ENCODE measurements at places on chromosomes 6 and 20. TPM values are rescaled to one million over a fixed set of nuclear protein-coding genes. Genes with fewer than 3 reads are reported as not detected.
A peak's percentile ranks its signal among the peaks of the same experiment; 100 is the strongest.

Gene PPP1R18
- 41.1 TPM for polyA plus RNA-seq

Gene POM121L2
- not detected for polyA plus RNA-seq

Gene HLA-C
- 42.6 TPM for polyA plus RNA-seq

Gene MICAL1
- polyA plus RNA-seq = 53.5 TPM

Gene CUTA
- polyA plus RNA-seq = 118 TPM

Gene CDH22
- 0.12 TPM for polyA plus RNA-seq

Gene CD24
- 135 TPM for polyA plus RNA-seq

Gene PANK2
- 25.9 TPM for polyA plus RNA-seq

Gene NTSR1
- polyA plus RNA-seq = 0.09 TPM

Gene RNGTT
- polyA plus RNA-seq = 13.5 TPM

Gene CYP21A2
- 0.21 TPM for polyA plus RNA-seq

DNA sequence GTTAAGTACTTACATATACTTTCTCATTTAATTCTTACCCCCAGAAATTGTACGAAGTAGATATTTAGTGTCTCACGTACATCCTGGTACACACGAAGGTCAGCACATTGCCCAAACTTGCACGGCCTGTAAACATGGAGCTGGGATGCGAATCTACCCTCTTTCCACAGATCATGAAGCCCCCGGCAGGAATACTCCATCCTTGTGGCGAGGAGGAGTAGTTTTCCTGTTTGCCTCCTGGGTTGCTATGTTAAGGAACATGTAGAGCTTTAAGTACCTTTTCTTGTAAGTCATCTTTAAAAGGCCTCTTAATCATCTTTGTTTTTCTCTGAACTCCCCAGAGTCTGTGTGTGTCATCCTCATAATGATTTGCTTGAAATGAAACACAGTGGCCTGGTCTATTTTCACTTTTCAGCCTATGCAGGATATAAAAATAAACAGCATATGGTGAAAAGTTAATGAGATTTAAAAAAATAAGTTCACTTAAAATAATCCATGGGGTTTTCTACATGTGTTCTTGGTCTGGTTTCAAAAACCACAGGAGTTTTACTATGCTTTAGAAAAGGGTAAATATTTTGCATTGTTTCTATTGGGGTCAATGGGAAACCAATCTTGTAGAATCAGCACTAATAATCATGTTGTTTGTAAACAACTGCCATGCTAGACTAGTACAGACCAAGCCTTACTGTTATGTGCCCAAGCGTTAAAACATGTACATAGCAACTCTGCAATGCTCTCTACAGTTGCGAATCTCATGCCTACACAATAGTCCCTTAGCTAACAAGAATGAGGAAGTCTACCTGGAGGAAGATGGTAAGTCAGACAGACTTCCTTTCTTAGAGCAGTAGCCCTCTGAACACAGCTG, 9.3 kb upstream of the ARID1B start:
- DNase-seq = no peak

- no peak for DNase-seq
Measured at GRCh38 chr6:47203266-47203937, 106.3 kb downstream of the TNFRSF21 start.

- no peak for DNase-seq
Measured at GRCh38 chr20:62838128-62838891, 21.5 kb downstream of the COL9A3 start.

- DNase-seq = peak; percentile 39
Measured at GRCh38 chr6:13302751-13303667, 25.3 kb downstream of the TBC1D7 start.

- no peak for DNase-seq
Measured at GRCh38 chr6:67694127-67694526, 941.0 kb upstream of the ADGRB3 start.

- DNase-seq = peak; percentile 32
Measured at GRCh38 chr6:23659125-23659524, 466.9 kb upstream of the NRSN1 start.

GRCh38 chr6:111737065-111737521, 131.4 kb upstream of the TRAF3IP2 start:
- DNase-seq = no peak

GRCh38 chr20:36051318-36052116, 83.1 kb downstream of the CNBD2 start:
- DNase-seq = no peak

- DNase-seq = no peak
Measured at GRCh38 chr20:57426831-57427230, 35.6 kb downstream of the RBM38 start.

DNA sequence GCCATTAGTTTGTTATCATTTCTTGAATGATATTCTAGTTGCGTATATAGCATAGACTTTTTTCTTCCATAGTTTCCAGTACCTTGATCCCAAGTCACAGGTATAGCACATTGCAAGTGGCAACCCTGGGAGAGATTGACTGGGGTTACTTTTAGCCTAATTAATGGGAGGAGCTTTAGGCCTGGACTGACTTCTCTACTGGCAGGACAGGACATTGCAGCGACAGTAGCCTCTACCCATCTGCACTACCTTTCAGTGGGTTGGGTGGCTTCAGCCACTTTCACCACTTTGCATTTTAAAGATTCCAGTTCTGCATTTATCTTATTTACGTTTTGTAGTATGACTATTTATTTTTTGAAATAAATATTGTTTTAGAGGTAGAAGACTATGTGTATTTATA, 320.3 kb downstream of the RIMS1 start:
- DNase-seq = no peak

DNA sequence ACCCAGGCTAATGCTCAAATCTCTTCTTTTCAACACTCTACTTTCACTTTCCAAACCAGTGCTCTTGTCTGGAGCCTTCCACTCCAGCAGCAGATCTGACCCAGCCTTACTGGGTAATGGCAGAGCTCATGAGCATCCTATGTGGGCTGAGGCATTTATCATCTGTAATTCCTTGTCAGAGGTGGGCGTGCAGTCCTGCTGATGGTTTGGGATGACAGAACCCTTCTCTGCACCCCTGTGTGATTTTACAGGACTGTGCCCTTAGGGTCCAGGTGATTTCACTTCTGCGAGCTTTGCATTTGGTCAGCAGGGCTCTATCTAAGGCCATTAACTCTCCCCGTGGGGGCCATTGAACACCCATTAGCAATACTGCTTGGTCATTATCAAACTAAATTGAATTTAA, 55.4 kb downstream of the LAMA4 start:
- DNase-seq = no peak

DNA sequence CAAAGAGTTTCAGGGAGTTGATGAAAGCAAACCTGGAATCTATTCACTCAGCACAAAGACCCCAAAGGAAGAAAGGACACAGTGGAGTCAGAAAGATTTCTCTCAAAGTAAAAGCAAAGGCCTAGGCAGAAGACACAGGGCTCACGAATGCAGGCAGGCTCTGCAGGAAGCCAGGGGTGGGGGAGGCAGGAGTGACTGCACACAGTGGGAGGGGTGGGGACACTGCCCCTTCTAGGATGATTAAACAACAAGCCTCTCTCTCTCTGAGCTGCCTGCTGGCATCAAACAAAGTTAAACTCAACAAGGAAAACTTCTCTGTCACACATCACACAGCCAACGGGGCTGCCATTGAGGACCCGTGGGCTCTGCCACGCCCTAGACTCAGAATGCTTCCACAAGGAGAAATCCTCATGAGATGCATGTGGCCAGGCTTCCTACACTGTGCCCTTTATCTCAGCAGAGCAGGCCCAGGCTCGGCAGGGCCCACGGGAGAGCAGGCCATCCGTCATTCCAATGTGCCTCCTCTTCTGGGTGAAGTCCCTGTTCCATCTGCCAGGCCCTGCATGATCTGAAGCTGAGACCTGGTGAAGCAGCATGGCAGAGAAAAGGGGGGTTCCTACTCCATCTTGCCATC, 70.1 kb downstream of the RAMACL start:
- no peak for DNase-seq

DNA sequence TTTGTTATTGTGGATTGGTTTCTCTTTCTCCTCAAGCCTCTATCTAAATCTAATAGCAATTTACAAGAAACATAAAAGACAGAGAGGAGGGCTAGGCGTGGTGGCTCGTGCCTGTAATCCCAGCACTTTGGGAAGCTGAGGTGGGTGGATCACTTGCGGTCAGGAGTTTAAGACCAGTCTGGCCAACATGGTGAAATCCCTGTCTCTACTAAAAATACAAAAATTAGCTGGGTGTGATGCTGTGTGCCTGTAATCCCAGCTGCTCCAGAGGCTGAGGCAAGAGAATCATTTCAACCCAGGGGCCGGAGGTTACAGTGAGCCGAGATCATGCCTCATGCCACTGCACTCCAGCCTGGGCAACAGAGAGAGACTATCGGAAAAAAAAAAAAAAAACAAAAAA, 46.6 kb downstream of the SLC2A12 start:
- DNase-seq = no peak

DNA sequence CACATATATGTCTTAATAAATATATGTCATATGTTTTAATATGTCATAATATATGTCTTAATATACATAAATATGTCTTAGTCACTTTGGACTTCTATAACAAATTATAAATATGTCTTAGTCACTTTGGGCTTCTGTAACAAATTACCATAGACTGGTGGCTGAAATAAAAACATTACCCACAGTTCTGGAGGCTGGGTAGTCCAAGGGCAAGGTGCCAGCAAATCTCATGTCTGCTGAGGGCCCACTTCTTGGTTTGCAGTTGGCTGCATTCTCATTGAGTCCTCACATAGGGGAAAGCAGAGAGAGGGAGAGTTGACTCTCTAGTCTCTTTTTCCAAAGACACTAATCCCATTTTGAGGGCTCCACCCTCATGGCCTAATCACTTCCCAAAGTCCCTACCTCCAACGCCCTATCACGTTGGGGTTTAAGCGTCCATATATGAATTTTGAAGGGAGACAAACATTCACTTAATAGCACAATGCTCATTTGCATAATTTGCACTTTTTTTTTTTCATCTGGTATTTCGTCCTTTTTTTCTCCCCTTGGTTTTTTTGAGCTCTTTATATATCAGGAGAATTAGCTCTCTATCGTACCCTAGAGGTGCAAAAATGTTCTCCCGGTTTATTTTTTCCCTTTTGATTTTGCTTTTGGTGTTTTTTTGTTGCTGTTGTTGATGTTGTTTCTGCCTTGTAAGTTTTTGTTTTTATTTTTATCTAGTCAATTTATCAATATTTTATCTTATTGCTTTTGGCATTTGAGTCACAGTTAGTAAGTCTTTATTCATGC, 266.4 kb downstream of the PLCB1 start:
- DNase-seq = no peak

GRCh38 chr6:147009358-147009757, 194.9 kb upstream of the STXBP5 start:
- DNase-seq = no peak

GRCh38 chr6:1591243-1591642, 18.5 kb upstream of the FOXC1 start:
- no peak for DNase-seq

DNA sequence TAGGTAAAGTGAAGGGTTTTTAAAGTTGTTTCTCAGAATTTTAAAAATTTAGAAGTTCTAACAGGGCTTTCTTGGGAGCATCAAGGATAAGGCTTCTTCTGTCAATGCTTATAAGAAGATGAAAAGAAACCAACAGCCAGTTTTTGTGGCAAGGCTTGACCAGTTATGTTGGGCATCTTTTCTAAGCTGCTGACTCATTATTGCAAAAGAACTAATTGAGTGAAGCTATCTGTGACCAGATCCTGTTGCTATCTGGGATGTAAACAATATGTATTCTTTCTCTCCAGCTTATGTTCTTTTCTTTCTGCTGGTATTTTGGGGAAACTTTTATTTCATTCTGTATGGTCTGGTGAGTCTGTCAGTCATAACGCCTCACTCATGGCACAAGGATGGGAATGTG, 643.8 kb downstream of the HDGFL1 start:
- DNase-seq = no peak

DNA sequence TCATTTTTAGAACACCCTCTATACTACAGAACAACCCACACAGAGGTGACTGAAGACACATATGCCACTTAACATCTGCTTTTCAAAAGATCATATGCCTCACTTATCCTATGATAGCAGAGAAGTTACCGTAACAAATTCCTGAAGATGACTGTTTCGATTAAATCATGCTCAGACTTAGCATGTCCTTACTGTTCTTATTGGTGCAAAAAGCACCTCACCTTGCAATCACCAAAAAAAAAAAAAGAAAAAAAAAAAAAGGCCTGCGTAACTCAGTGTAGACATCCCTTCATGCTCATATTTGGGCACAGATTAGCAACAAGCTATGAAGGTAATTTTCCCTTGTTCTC, 17.7 kb upstream of the DST start:
- DNase-seq = no peak

DNA sequence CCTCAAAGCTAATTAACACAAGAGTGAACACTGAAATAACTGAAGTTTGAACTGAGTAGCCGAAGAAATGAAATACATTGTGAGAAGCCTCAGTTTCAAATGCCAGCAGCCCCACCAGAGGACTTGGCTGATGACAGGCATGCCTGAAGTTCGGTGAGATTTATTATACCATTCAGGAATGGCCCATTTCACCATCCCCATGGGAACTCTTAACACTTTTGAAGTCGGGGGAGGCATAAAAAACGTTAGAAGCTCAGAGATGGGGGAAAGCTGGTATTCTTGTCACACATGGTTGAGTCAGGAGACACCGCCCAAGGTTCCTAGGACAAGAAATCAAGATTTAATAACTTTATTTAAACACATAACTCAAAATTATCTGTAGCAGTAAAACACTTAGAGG, 17.6 kb upstream of the SLC22A3 start:
- DNase-seq = no peak

GRCh38 chr6:108941859-108942258, 93.6 kb downstream of the ARMC2 start:
- no peak for DNase-seq

GRCh38 chr6:68025764-68026163, 609.3 kb upstream of the ADGRB3 start:
- no peak for DNase-seq

GRCh38 chr20:10864076-10864672, 190.4 kb upstream of the JAG1 start:
- DNase-seq = peak; percentile 46

- no peak for DNase-seq
Measured at GRCh38 chr6:165984729-165985275, 182.8 kb downstream of the TBXT start.

GRCh38 chr20:36493051-36493800, 48.1 kb upstream of the MYL9 start:
- no peak for DNase-seq

DNA sequence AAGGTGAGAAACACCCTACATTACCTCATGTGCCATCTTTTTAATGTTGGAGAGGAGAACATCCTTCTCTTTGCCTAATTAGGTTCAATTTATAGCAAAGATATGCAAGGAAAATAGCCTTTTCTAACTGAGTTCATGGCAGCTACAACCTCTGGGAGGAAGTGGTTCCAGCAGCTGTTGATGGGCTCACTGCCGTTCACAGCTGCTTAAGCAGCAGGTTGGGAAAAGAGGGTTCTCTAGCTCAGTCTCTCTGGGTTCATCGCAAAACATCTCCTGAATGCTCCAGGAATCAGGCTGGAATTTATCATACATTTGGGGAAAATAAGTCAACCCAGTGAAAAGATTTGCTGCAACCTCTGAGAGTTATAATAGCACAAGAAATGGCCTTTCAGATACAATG, 115.1 kb downstream of the UNC5CL start:
- DNase-seq = no peak

DNA sequence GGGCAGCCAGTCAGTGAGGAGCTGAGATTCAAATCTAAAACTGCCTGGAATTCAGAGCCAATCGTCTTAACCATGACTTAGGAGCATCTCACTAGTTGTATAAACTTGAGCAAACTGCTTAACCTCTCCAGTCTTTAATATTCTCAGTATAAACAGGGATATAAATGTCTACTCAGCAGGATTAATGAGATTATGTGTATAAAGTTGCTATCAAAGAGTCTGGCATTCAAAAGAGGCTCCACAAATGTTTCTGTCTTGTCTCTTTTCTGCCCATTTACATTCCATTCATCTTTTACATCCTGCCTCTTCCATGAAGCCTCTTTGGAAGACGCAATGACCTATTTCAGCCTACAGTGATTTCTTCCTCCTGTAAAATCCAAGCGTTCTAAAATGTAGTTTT, 66.9 kb downstream of the BLOC1S5 start:
- DNase-seq = no peak

All from muscle of arm (tissue), 14 donors.